ENCODE measurements at places on chromosomes 13 and 19. TPM values are rescaled to one million over a fixed set of nuclear protein-coding genes. Genes with fewer than 3 reads are reported as not detected.

DNA sequence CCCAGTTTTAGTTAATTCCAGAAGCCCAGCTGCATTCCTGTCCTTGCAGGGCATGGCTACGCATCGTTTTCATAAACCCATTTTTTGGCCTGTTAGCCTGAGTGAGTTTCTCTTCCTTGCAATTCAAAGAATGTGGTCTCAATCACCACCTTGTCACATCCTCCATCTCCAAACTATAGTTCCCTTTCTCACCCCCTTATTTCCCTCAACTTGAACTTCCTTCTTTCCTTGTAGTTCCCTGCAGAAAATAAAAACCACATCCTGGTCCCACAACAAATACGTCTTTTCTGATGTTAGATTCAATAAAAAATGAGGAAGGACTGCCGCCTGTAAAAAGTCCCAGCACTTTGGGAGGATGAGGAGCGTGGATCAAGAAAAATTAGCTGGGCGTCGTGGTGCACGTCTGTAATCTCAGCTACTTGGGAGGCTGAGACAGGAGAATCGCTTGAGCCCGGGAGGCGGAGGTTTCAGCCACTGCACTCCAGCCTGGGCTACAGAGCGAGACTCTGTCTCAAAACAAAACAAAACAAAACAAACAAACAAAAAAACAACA, 13.2 kb downstream of the ADGRE3 start:
- no peaks in the 10 kb centered on the region for H3K36me3 ChIP-seq
- H3K4me3 ChIP-seq, result no peak overlapping the region
- peaks cover 11% of the 10 kb centered on the region for H3K27me3 ChIP-seq

- no peaks in the 10 kb centered on the region for H3K27me3 ChIP-seq
- H3K4me1 ChIP-seq, result peaks cover 46% of the 10 kb centered on the region
- H3K4me3 ChIP-seq, result no peak overlapping the region
- H3K27ac ChIP-seq, result no peak overlapping the region
These were observed 72.5 kb upstream of the UBL3 start for GRCh38 chr13:29922896-29923295.

The RASIP1 gene
- 0.86 TPM for total RNA-seq

GRCh38 chr13:62375653-62376052, 960.0 kb upstream of the PCDH20 start:
- no peak overlapping the region for H3K4me3 ChIP-seq
- H3K36me3 ChIP-seq, result no peaks in the 10 kb centered on the region
- DNase-seq, result no peak

DNA sequence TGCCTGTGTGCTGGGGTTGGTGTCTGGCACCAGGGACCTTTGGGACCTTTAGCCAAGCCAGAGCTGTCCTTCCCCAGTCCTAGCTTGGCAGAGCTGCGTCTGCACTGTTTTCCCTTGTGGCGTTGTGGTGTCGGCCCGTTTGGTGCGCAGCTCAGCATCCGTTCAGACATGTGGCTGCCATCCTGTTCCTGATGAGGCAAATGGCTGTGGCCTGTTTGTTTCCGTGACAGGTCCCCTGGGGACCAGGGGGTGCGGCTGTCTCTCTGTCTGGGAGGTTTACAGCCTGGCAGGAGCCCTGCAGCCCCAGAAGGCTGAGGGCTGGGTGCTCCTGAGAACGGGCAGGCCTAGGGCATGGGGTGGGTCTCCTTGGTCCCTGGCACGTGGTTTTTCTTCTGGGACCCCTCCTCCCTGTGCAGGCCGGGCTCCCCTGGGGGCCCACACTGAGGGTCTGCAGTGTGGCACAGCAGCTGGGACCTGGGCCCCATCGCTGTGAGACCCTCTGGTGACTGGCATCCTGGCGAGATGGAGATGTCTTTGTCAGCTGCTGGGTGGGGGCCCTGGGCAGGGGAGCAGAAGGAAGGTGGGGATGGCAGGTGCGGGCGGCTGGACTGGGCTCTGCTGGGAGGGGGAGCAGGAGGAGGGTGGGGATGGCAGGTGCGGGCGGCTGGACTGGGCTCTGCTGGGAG, 4.0 kb downstream of the SPPL2B start:
- no peaks in the 10 kb centered on the region for H3K27me3 ChIP-seq
- DNase-seq, result peak; percentile 49
- peaks cover 14% of the 10 kb centered on the region for H3K36me3 ChIP-seq
- H3K4me3 ChIP-seq, result peak overlapping the region; percentile 70
- H3K27ac ChIP-seq, result no peak overlapping the region

The ADAT3 gene
- 4.2 TPM for total RNA-seq

DNA sequence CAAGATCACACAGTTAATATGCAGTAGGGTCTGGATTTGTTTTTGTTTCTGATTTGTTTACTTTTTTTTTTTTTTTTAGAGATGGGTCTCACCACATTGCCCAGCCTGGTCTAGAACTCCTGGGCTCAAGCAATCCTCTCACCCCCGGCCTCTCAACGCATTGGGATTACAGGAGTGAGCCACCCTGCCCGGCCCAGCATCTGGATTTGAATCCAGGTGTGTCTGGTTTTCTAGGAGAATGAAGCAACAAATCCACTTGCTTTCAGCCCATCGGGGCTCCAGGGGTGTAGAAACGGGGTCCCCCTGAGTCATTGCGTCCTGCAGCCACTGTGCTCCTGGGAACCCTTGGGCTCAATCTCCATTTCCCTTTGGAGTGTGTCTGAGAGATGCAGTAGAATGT, 6.6 kb downstream of the CACNG8 start:
- no peak overlapping the region for H3K27ac ChIP-seq
- peaks cover 41% of the 10 kb centered on the region for H3K27me3 ChIP-seq
- H3K36me3 ChIP-seq, result no peaks in the 10 kb centered on the region
- DNase-seq, result no peak

The CGB5 gene
- total RNA-seq, result not detected

GRCh38 chr13:75963302-75963701, 327.2 kb downstream of the LMO7 start:
- DNase-seq, result no peak
- H3K36me3 ChIP-seq, result no peaks in the 10 kb centered on the region
- no peak overlapping the region for H3K27ac ChIP-seq
- peaks cover 6% of the 10 kb centered on the region for H3K27me3 ChIP-seq

DNA sequence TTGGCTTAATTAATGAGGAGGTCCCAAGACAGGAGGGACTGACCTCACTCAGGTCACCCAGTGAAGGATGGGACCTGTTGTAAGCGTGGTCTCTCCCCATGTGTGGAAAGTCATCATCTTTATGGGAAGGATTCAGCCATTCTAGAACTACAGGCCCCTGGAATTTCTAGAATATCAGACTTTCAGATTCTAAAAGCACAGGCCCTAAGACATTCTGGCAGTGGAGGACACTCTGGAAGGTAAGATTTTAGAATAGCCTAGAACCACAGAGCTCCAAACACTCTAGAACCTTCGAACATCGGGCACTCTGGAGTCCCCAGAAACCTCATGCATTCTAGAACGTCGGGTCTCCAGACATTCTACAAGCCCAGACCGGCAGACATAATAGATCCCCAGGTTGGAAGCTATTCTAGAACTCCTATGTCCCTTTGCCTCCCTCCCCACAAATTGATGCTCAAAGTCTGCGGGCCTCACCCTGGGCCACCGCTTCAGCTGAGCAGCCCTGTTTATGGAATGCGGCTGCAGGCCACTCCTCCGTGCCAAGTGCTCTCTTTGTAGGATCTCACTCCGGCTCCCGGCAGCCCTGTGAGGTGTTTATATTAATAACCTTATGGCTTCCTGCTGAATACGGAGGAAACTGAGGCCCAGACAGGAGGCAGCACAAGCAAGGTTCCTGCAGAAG, 1.9 kb upstream of the KLK15 start:
- no peak overlapping the region for H3K27ac ChIP-seq
- peaks cover 71% of the 10 kb centered on the region for H3K27me3 ChIP-seq
- DNase-seq, result no peak
- H3K4me3 ChIP-seq, result peak overlapping the region; percentile 93
- H3K36me3 ChIP-seq, result no peaks in the 10 kb centered on the region

The RNF17 gene
- total RNA-seq, result not detected

The LILRB1 gene
- total RNA-seq, result 0.38 TPM

GRCh38 chr13:75691183-75691582, 55.1 kb downstream of the LMO7 start:
- no peaks in the 10 kb centered on the region for H3K27me3 ChIP-seq
- no peak overlapping the region for H3K27ac ChIP-seq
- no peaks in the 10 kb centered on the region for H3K4me1 ChIP-seq
- H3K36me3 ChIP-seq, result no peaks in the 10 kb centered on the region
- no peak overlapping the region for H3K4me3 ChIP-seq

- H3K27ac ChIP-seq, result peak overlapping the region; percentile 95
- peak; percentile 90 for DNase-seq
- no peaks in the 10 kb centered on the region for H3K27me3 ChIP-seq
- H3K4me1 ChIP-seq, result peaks cover 99% of the 10 kb centered on the region
These were observed 44.4 kb upstream of the C1QTNF9 start for GRCh38 chr13:24264976-24265375.

- H3K4me3 ChIP-seq, result no peak overlapping the region
- no peak for DNase-seq
- no peaks in the 10 kb centered on the region for H3K27me3 ChIP-seq
- peaks cover 18% of the 10 kb centered on the region for H3K4me1 ChIP-seq
- H3K36me3 ChIP-seq, result peaks cover 13% of the 10 kb centered on the region
These were observed 138.8 kb downstream of the RGCC start for GRCh38 chr13:41596190-41596589.

GRCh38 chr13:41512441-41512840, 55.1 kb downstream of the RGCC start:
- no peak for DNase-seq
- no peak overlapping the region for H3K27ac ChIP-seq
- H3K27me3 ChIP-seq, result no peaks in the 10 kb centered on the region

GRCh38 chr13:59458908-59459579, 704.7 kb downstream of the DIAPH3 start:
- no peak overlapping the region for H3K4me3 ChIP-seq
- H3K4me1 ChIP-seq, result peaks cover 8% of the 10 kb centered on the region
- DNase-seq, result no peak
- no peak overlapping the region for H3K27ac ChIP-seq

DNA sequence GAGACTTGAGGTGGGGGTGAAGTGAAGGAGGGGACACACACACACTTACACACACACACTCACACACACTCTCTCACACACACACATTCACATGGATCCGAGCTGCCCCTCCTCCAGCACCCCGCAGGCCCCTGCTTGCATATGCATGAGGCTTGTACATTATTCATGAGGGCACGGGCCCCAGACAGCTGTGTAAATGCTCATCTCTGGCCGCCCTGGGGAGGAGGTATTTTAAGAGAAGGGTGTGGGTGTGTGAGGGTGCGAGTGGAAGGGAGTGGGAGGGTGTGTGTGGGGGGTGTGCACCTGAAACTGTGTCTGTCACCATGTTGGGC, 2.4 kb downstream of the NCAN start:
- peaks cover 16% of the 10 kb centered on the region for H3K4me1 ChIP-seq
- peaks cover 50% of the 10 kb centered on the region for H3K27me3 ChIP-seq
- no peak for DNase-seq
- H3K4me3 ChIP-seq, result no peak overlapping the region
- no peaks in the 10 kb centered on the region for H3K36me3 ChIP-seq
- no peak overlapping the region for H3K27ac ChIP-seq

DNA sequence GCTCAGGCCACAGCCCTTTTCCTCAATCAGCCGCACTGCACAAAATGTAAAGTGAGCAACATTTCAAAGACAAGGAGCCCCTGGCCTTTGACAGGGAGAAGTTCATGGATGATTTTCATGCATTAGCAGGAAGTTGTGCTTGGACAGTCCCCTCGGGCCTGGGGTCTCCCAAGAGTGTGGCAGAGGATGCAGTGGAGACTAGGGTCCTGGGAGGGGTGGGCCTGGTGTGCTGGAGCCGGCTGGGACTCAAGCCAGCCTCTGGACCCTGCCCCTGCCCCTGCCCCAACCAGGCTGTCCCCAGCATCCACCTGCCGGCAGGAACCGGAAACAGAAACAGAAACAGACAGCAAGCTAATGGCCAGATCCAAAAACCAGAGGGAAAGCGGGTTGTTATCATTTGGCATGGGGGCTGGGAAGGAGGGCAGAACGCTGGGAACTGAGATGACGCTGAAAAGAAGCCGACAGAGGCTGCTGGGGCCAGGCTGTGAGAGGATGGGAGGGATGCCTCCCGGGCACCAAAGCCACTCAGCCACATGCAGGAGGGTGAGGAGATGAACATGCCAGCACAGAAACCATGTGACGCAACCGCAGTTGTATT, 2.3 kb downstream of the GAS6 start:
- H3K27ac ChIP-seq, result no peak overlapping the region
- DNase-seq, result no peak
- H3K4me1 ChIP-seq, result peaks cover 11% of the 10 kb centered on the region
- H3K27me3 ChIP-seq, result peaks cover 58% of the 10 kb centered on the region
- H3K4me3 ChIP-seq, result no peak overlapping the region
